Stimulated activated CD4-positive, alpha-beta T cell treated with anti-CD3 and anti-CD28 coated beads, Interleukin-1b, Interleukin-23, amount 100 ng/mL, for 4 hours (primary cell): ENCODE measurements at places on chromosomes 7 and 10.

DNA sequence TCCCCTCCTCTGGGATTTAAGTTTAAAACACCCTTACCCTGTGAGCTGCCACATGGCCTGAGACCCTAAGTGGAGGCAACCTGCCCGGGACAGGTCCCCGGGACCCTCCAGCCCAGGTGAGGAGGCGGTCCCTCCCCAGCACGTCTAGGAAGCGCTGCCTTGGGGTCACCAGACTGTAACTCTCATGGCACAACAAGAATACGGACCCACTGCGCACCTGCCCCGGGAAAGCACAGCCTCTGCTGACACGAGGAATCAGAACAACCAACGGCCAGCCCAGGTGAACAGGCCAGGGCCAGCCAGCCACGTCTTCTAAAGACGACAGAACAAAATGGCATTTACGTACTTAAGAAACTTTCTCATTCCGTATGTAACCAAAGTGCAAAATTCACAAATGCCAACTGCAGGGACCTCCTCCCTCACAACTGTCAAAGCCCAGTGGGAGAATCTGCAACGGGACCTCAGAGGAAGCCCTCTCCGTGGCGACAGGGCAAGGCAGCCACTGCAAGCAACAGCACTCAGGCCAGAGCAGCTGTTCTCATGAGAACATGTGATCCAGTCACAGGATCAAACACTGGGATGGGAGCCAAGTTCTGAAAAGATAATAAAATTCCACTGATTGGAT, 208.4 kb downstream of the DIP2C start:
- DNase-seq: no peak

DNA sequence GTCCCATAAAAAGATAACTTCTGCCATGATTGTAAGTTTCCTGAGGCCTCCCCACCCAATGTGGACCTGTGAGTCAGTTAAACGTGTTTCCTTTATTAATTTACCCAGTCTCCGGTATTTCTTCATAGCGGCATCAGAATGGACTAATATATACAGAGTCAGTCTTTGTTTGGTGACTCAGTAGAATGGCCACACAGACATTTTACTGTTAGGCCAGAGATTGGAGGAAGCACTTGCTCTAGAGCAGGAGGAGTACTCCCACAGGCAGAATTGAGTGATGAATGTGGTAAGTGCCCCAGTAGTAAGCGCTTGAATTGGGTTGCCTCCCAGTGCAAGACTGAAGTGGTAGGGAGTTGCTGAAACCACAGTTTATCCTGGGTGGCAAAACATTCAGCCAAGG, 149.5 kb upstream of the SMIM30 start:
- DNase-seq: no peak

DNA sequence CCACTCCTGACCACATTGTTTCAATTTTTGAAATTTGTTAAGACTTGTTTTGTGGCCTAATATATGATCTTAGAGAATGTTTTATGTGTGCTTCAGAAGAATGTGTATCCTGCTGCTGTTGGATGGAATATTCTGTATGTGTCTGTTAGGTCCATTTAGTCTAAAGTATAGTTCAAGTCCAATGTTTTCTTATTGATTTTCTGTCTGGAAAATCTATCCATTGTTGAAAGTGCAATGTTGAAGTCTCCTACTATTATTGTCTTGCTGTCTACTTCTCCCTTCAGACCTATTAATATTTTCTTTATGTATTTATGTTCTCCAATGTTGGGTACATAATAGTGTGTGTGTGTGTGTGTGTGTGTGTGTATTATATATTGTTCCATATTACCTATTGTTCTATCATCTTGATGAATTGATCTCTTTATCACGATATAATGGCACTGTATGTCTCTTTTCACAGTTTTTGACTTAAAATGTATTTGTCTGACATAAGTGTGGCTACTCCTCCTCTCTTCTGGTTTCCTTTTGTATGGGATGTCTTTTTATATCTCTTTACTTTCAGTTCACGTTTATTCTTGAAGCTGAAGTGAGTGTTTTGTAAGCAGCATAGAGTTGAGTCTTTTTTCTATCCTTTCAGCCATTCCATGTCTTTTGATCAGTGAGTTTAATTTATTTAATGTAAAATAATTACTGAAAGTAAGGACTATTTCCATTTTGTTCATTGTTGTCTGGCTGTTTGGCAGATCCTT, 61.3 kb downstream of the AKR1D1 start:
- no peak for DNase-seq

- DNase-seq: no peak
Measured at GRCh38 chr7:108770981-108771745, 201.5 kb downstream of the DNAJB9 start.

GRCh38 chr7:39062811-39063210, 85.1 kb downstream of the POU6F2 start:
- no peak for DNase-seq

- no peak for DNase-seq
Measured at GRCh38 chr7:152856351-152856750, 96.8 kb downstream of the ACTR3B start.

DNA sequence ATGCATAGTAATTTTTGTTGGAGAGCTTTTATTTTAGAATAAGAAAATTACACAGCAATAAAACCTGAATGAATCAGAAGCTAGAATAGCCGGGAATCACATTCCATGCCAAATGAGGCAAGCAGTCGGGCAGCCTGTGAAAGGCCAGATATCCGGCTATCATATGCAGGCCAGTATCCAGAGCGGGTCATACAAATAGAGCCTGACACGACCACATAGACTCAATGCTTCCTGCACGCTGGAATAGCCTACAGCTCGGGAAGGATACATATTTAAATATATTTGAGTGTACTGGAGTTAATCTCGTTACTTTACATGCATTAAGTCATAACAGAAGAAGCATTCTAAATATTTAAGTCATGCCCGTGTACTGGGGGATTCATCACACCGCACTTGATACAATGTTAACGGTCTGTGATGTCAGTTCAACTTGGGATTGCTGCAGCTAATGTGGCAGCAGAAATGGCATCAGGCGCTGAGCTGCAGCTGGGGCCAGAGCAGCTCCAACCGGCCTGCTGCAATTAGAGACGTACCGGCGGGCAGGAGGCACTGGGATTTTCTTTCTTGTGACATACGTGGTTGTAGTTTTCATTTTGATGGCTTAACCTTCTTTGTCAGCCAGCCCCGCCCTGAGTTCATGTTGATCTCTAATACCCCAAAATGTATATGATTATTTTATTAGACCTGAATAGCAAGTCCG, 112.0 kb downstream of the EBF3 start:
- DNase-seq: no peak
